ENCODE measurements at places on chromosomes 11 and 22.

GRCh38 chr11:94449437-94449836 lies 44.2 kb downstream of the MRE11 start:
- DNase-seq = no peak

DNA sequence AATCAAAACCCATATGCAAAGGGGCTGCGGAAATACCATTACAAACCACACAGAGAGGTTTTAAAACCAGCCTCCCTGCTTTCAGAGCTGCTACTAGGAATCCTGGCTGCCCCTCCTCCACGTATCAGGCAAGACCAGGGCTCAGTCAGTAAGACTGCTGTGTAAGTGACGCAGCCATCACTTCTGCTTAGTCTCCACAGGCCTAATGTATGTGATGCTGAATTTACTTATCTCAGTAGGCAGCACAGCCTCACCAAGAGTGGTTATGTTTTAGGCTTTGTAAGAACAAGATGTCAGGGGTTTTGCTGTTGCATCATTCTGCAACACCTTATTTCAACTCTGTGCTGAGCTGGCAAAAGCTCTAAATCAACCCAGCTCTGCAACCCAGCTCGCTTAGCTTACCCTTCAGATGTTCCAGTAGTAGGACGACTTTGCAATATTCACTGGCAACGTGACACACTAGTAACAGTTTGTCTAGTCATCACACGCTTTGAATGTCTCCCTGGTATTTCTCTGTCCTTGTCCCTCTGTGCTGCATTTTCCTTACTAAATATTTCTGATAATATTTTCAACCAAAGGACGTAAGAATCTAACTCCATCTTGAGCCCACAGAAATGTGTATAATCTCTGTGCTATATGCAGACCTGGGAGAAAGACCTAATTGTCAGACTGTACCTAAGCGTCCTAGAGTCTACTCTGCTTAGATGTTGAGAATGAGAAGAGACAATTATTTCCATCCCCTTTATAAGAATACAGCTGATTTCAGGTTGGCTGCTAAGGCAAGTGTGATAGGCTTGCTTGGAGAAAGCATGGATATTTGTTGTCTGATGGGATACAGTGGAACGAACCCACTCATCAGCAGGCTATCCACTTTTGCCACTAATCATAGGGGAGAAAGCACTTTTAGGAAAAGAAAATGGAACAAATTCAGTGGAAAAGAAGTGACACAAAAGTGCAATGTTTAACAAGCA lies 72.2 kb downstream of the LARGE2 start:
- DNase-seq = no peak

GRCh38 chr11:1751531-1751921 lies 1.1 kb upstream of the IFITM10 start:
- no peak for DNase-seq

- no peak for DNase-seq
Measured at GRCh38 chr11:65593518-65594414, 1.8 kb downstream of the KCNK7 start.

DNA sequence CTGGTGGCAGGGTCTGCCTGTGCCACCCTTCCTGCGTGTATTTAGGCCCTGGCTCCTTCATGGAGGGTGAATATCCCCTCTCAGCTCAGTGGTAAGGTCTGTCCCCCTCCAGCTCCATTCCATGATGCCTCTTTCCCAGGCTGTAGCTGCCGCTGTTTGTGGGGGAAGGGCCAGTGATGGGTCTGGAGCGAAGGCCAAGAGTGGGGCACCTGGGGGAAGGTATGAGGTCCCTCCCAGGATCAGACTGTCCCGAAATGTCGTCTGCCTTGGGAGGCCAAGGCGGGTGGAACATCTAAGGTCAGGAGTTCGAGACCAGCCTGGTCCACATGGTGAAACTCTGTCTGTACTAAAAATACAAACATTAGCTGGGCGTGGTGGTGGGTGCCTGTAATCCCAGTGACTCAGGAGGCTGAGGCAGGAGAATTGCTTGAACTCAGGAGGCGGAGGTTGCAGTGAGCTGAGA lies 1.1 kb downstream of the CD151 start:
- no peak for DNase-seq

DNA sequence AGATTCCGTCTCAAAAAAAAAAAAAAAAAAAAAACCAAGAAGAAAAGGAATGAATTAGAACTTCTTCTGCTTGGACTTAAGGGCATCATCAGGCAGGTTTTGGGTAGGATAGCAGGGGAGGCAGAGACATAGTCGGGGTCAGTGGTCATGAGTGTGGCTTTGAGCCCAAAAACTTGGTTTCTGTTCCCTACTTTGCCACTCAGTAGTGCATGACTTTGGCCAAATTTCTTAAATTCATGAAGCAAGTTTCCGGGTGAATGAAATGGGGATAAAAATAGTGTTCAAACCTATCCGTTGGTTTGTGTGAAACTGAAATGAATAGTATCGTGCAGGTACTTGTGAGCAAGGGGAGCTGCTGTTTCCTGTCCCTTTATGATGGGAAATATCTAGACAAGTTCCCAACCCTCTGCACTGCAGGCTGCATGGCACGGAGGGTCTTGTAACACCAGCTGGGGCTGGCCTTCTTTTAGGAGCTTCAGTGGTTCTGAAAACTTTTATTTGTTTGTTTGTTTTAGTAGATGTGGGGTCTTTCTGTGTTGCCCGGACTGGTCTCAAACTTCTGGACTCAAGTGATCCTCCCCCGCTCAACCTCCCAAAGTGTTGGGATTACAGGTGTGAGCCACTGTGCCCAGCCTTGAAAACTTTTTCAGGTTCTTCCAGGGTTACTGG lies 18.4 kb downstream of the NEAT1 start:
- no peak for DNase-seq

- DNase-seq = no peak
Measured at GRCh38 chr11:95736355-95736754, 53.2 kb downstream of the FAM76B start.

DNA sequence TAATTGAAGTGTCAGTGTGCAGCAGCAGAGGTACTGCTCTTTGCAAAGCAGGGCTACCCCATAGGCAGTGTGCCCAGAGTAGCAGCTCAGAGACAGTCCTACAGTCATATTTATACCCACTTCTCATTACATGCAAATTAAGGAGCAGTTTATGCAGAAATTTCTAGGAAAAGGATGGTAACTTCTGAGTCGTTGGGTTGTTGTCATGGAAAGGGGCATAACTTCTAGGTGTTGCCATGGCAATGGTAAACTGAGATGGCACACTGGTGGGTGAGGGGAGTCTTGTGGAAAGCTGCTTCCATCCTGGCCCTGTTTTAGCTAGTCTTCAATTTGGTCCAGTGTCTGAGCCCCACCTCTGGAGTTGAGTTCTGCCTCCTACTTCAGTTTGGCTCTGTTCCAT lies 77.4 kb downstream of the MN1 start:
- no peak for DNase-seq

DNA sequence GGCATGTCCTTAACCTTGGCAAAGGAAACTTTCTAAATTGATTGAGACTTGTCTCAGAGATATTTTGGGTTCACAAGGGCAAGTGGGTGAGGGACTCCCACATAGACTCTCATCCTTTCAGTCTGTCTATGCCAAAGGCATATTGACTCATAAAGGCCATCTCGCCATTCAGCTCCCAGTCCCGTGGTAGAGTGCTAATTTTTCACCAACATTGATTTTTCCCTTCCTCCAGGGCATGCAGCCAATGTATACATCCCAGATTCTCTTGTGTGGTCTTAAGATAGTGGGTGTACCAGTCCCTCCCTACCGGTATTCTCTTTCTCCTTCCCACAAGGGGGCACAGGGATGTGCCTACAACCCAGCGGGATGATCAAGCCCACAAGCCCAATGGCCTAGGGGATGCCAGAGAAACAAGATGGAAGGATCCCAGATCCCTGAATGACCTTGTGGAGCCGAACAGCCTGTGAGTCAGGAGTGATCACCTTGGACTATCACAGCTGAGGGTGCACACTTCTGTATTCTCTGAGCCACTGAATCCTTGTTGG lies 7.9 kb downstream of the C11orf96 start:
- DNase-seq = no peak

DNA sequence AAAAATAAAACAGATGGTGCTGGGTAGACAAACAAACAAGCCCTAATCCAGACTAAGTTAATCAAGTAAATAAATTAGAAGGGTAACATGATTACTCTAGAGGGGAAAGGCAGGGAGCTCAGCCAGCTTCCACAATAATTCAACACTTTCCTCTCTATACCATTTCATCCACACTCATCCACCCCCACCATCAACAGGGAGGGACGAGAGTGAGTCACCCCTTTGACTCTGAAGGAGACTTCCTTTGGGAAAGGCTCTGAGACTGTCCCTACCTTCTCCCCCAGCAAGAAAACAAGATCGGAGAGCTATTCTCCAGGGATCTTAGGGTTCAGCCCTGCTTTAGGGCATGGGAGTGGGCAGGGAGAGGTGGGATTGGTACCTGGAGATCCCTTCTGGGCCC lies 33.1 kb downstream of the TRIM66 start:
- no peak for DNase-seq

- no peak for DNase-seq
Measured at GRCh38 chr11:17642980-17643379, 76.4 kb upstream of the MYOD1 start.

DNA sequence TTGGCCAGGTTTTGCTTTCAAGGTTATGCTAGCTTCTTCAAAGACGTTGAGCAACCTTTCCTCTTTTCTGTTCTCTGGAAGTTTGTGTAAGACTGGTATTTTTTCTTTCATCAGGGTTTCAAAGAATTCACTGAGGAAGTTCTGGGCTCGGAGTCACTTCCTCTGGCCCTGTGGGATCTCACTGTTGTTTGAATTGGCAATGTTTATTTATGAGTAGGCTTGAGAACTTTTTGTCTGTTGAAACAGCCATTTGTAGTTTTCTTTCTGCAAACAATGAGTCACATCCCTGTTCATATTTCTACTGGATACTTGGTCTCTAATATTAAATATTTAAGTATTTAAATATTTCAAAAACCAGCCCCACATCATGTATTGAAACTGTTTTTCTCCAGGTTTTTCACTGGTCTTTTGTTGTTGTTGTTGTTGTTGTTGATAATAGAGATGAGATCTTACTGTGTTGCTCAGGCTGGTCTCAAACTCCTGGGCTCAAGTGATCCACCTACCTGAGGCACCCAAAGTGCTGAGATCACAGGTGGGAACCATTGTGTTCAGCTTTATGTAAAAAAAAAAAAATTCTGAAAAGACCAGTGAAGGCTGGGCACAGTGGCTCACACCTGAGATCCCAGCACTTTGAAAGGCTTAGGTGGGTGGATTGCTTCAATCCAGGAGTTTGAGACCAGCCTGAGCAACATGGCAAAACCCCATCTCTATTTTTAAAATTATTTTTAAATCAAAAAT lies 26.9 kb downstream of the SUSD2 start:
- no peak for DNase-seq

DNA sequence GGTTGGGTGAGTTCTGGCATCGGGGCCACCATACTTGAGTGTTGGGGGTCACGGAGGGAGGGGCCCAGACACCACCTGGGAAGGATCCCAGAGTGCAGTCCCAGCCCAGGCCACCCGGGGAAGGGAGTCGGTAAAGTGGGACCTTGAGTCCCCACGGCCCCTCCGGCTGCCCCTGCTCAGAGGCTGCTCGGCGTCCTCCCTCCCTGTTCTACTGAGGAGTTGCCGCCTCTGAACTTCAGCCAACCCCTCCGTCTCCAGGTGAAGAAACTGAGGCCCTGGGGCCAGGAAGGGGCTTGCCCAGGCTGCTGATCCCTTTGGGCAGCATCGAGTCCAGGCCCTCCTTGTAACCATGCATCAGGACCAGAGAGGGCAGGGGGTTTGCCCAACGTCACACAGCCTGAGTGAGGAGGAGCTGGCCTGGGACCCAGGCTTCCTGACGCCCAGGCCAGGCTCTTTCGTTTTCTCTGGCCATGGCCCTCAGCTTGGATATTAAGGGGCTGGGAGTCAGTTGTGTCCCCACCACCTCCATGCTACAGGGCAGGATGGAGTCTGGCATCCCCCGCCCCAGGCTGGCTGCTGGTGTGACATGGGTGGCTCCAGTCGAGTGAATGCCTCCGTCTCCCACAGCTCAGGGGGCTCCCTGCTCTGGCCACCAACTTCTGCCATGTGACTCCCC lies 1.3 kb downstream of the PARVG start:
- DNase-seq = no peak

- no peak for DNase-seq
Measured at GRCh38 chr22:17785185-17786184, 11.2 kb upstream of the BID start.
